Substantia nigra (tissue), 51 donors: ENCODE measurements at places on chromosomes 1 and 21.

DNA sequence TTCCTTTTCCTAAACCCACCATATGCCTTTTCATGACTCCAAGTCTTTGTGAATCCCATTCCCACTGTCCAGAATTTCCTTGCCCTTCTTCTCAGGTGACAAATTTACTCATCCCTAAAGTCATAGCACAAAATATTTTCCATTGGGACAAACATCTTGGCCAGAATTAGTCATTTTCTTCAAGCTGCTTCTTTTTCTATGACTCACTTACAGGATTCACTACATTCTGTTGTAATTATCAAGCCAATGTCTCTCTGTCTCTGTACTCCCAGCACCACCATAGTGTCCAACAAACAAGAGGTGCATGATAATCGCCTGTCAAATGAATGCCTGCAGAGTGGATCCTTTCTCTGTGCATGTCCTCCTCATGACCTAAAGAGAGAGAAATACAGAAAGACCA lies 37.8 kb downstream of the SGIP1 start:
- no peak for DNase-seq

- no peak for DNase-seq
Observed at GRCh38 chr1:244063498-244063897, 12.4 kb downstream of the ZBTB18 start.

DNA sequence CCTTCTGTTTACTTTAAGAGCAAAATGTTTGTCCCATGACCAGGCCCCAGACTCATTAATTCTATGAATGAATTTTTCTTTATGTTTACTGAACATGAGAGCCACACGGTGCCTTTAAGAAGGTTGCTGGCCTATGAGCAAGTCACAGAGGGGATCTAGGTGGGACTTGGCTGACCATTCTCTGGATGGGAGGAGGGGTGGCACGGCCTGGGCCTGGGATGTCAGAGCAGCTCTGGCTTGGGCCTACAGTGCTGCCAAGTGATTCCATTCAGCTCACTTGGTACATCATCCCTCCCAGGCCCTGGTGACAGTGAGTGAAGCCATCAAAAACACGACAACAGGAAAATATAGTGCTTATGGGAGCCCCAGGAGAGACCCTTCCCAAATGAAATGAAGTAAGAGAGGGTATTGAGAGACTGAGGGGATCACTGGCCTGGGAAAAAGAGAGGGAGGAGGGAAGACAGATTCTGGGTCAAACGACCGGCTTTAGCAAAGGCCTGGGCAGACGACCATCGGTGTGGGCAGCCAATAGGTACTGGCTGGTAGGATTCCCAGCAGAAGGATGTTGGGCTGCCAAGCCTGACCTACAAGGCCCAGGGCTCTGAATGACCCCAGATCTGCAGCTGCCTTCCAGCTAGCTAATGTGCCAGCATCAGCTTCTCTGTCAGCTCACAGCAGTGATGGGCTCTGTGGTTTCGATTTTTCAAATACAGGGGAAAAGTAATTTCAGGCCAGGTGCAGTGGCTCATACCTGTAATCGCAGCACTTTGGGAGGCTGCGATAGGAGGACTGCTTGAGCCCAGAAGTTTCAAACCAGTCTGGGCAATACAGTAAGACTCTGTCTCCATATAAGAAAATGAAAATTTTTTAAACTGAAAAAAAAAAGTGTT lies 3.3 kb downstream of the TMEM53 start:
- no peak for DNase-seq

- DNase-seq, result no peak
Observed at GRCh38 chr1:158969166-158969565, 37.8 kb downstream of the PYHIN1 start.

DNA sequence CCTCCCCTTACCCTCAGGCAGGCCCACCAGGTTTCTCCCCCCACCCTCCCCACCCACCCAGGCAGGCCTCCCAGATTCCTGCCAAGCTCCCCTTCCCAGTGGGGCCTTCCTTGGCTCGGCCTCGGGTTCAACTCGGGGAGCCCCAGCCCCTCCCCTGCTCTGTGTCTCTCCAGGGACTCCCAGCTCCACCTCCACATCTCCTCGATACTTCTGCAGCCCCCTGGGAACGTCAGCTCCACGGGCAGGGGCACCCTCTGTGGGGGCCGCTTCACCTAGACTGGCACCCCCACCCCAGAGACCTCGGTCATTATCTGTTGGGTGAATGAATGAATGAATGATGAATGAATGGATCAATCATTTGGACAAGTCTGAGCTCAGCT lies 775 bp downstream of the MMEL1 start:
- DNase-seq, result no peak

DNA sequence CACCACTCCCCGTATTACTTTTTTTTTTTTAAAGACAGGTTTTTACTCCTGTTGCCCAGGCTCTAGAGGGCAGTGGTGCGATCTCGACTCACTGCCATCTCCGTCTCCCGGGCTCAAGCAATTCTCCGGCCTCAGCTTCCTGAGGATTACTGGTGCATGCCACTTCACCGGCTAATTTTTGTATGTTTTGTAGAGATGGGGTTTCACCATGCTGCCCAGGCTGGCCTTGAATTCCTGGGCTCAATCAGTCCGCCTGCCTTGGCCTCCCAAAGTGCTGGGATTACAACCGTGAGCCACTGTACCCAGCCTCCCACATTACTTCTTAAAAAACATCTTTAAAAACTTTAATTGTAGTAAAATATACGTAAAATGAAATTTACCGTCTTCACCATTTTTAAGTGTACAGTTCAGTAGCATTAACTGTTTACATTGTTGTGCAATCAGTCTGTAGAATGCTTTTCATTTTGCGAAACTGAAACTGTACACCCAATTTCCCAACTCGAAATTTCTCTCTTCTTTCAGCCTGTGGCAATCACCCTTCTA lies 77.0 kb downstream of the ZMYM4 start:
- DNase-seq, result no peak

GRCh38 chr1:110872745-110873720 lies at the start of gene CD53:
Gene CD53, plus strand, starts transcription at chr1:110873148. Its CDS starts 18,261 bp downstream, at chr1:110891409.
- DNase-seq, result no peak

GRCh38 chr1:222557148-222557547 lies 9.2 kb upstream of the HHIPL2 start:
- DNase-seq, result no peak

DNA sequence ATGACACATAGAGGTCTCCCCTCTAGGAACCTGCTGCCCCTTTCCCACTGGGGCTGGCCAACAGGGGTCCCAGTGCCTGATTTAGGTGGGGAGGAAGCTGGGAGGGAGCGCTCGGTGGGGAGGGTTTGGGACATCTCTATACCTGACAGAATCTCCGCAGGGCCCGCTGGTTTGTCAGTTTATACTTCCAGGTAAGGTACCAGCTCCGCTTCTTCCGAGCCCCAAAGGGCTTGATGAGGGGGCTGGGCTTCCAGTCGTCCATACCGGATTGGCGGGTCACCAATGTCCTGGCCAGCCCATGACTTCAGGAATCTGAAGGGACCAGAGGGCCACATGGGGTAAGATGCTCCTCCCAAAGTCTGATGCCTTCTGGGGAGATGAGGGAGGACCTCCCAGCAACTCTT lies 672 bp downstream of the POMGNT1 start:
- DNase-seq, result no peak

DNA sequence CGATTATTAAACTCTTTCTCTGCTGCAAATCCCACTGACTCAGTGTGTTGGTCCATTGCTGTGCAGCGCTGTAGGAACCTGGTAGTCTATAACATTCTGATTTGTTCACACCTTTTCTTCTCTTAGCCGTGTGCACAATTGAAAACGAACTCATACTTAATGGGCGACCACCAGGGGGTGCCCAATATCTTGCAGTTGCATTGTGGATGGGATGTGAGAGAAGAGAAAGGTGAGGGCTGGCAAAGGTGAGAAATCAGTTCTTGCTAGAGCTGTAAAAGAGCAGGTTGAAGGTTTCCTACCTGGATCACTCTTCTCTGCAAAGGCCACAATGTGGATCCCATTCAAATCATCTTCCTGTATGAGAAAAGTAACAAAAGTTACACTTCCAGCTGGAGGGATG lies 51.0 kb downstream of the CASQ2 start:
- no peak for DNase-seq

DNA sequence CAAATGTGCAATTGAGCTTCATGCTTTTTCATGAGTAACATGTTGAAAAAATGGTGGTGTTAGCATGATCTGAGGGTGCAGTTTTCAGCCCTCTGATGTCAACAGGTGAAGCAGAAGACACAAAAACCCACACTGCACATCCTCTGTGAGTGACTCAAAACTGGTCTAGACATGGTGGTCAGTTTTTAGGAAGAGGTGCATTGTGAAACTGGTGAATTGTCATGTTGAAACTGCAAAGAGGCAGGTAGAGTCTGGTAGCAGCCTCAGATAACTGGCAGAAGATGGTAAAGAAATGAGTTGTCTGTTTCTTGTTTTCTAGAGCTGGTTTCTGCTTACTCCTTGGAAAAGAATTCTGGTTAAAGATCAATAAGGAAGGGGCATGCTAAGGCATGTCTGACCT lies 97.3 kb upstream of the HMCN1 start:
- DNase-seq, result no peak

DNA sequence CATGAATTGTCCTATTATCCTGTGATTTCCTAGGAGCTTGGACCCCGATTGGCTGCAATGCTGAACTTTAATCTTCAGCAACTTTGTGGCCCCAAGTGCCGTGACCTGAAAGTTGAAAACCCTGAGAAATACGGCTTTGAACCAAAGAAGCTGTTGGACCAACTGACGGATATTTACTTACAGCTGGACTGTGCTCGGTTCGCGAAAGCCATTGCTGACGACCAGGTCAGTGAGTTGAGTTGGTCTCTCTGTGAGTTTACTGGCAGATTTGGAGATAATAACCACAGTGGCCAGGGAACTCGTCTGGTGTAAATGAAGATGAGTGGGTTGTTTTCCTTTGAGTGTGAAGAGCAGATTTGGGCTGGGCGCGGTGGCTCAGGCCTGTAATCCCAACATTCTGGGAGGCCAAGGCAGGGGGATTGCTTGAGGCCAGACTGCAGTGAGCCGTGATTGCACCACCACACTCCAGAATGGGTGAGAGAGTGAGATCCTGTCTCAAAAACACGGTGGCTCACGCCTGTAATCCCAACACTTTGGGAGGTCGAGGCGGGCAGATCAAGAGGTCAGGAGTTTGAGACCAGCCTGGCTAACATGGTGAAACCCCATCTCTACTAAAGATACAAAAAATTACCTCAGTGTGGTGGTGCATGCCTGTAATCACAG lies 39.1 kb upstream of the KIF1B start:
- DNase-seq, result no peak

GRCh38 chr1:221085701-221086375 lies 206.6 kb downstream of the HLX start:
- DNase-seq, result no peak

- DNase-seq, result no peak
Observed at GRCh38 chr1:213953806-213954205, 34.0 kb upstream of the PROX1 start.

- DNase-seq, result no peak
Observed at GRCh38 chr1:178263341-178263740, 169.4 kb downstream of the RASAL2 start.

- DNase-seq, result no peak
Observed at GRCh38 chr1:161071886-161072371, 2.2 kb upstream of the ARHGAP30 start.

DNA sequence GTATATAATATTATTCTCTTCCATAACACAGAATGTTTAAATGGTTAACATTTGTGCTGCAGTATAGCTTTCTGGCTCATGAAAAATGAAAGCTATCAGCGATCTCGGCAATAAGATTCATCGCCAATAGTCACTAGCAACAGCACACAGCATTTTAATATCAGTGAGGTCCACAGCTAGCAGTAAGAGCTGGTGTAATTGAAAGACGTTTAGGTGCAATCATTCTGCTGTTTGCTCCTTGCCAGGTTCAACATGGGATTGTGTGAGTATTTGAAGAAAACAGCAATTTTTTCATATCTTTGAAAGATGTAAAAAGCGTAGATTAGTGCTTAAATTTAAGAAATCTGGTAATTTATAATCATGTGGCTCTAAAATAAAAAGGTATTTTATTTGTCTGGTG lies 20.1 kb downstream of the PRKACB start:
- DNase-seq, result no peak

DNA sequence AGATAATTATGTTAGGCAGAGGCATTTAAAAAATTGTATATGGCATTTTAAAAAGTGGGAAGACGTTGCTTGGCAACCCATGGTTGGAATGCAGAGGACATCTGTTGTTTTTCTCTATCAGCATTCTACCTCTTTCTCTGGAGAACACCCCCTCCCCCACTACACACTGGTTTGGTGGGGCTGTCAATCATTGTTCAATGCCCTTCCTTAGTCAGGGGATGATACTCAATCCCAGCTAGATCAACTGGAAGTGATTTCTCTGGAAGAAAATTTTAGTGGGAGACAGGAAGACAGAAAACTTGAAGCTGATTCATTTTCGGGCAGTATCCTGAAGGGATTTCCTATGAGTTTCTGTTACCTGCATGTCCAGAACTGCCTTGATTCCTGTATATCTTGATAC lies 35.7 kb upstream of the CAP1 start:
- DNase-seq, result no peak

GRCh38 chr1:18668750-18669404 lies 38.2 kb downstream of the PAX7 start:
- no peak for DNase-seq

DNA sequence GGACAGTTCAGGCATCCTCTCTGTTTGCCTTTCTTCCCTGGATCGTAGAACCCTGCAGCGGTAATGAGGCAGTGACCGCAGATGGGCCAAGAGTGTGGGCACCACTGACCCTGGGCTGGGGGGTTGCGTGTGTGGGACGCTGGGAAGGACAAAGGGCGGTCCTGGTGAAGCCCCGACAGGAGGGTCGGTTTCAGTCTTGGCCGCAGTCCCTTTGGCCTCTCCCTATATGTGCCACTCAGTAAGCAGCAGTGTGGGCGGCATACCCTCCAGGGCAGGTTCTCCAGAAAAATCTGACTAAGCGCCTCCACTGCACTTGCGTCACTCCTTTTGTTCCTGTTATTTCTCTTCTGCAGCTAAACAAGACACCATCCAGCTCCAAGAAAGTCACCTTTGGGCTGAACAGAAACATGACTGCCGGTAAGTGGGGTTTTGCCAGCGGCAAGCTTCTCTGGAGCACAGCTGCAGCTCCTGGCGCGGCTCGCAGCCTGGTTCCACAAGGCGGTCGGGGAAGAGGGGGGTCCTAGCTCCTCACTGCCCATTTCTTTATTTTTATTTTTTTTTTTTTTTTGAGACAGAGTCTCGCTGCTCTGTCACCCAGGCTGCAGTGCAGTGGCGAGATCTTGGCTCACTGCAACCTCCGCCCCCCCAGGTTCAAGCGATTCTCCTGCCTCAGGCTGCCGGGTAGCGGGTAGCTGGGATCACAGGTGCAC lies 27.7 kb upstream of the PDXK start:
- no peak for DNase-seq
